B cell (primary cell): ENCODE measurements at places on chromosomes 12 and 14.

GRCh38 chr12:4322726-4323125, 1.7 kb downstream of the TIGAR start:
- DNase-seq, result no peak

- no peak for DNase-seq
Observed at GRCh38 chr12:26580619-26581018, 252.4 kb downstream of the ITPR2 start.

- no peak for DNase-seq
Observed at GRCh38 chr12:122297494-122297893, 31.2 kb upstream of the VPS33A start.

DNA sequence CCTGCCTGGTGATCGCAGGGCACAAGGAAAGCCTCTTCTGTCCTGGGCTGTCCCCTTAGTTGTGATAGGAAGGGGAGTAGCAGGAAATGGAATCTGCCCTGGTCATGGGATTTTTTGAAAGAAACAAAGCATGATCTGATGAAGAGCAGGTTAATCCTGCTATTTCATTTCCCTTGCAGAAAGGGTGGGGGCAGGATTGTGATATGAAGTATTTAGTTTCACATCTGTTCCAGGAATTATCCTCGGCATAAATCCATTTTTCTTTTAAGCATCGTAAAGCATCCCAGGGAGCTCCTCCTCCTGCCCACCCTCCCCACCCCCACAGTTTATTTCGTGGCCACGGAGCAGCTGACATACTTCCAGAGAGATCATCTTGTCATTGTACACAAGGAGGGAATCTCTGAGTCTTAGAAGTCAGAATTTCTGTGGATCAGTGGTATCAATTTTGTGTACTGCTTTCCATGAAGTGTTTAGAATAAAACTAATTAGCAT, 53.1 kb downstream of the TGFB3 start:
- no peak for DNase-seq

GRCh38 chr14:79638672-79639266, 572.5 kb downstream of the DIO2 start:
- no peak for DNase-seq

DNA sequence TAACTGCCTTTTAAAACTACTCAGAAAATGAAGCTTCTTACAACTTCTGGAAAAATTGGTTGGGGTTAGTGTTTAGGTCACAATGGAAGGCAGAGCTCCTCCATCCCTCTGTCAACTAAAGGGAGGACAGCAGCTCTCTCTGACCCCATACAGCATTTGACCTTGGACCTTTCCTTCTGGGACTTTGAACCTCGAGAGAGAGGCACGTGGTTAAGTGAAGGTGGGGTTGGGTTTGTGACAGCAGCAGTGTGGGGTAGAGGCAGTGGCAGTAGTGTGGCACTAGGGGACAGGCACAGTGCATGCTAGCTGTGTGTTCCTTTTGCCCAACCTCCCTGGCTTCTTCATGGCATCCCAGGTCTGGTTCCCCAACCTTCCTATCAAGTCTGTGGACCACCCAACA, 9.4 kb upstream of the C12orf75 start:
- no peak for DNase-seq

DNA sequence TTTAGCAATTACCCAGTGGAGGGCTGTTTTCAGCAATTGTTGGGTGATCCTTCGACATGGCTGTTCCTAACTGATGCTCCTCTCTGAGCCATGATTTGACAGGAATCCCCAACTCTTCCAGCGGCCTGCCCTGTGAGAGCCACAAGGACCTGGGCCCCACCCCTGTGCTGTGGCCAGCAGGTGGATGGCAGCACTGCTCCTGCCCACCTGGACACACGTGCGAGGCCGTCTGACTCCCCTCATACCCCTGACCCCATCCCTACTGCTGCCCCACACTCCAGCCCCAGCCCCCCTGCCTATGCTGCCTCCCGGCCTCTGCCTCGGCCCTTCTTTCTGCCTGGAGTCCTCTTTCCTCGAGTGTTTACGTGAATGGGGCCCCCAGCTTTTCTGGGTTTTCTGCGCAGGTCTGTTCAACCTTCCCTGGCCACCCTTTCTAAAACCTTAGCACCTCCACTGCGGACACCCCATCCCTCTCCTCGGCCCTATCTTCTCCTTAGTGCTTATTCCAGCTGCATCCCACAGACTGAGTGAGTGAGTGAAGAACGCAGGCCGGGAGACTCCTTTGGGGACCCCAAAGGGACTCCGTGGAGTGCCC, 111.4 kb downstream of the DICER1 start:
- no peak for DNase-seq

DNA sequence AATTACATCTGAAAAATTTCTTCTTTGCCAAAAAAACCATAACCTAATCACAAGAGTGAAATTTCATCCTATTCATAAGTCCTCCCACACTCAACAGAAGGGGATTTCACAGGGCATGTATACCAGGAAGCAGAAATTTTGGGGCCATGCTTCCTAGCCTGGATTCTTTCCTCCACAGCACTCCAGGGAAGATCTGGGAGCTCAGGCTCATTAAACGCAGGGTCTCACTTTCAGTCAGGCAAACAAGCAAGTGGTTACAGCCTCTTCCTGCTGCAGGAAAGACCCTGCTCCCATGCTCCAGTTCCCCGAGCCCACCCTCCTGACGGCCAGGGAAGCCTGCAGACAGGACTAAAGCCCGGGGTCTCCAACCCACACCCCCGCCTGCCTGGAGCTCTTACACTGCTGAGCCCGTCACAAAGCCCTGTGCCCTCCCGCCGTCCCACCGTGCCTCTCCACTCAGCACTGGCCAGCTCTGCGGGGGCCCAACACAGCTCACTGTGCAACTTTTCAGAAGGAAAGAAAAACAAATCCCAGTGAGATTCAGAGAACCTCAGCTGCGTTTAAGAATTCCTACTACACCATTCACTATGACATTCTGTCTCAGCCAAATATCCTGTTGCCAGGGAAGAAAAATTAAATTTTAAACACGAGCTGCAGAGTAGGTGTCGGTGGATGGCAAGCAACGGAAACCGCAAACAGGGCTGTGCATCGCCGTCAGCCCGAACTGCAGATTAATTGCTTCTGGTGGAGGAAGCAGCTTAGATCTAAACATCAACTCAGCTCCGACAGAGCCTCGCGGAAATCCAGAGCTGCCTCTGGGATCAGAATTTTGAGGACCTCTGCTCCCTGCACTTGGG, 106.7 kb upstream of the SFSWAP start:
- no peak for DNase-seq

- DNase-seq, result no peak
Observed at GRCh38 chr12:27271206-27271605, 27.1 kb downstream of the STK38L start.

GRCh38 chr14:90384543-90384911, 12.3 kb upstream of the CALM1 start:
- no peak for DNase-seq

GRCh38 chr12:115891556-115892164, 385.8 kb downstream of the MED13L start:
- no peak for DNase-seq

DNA sequence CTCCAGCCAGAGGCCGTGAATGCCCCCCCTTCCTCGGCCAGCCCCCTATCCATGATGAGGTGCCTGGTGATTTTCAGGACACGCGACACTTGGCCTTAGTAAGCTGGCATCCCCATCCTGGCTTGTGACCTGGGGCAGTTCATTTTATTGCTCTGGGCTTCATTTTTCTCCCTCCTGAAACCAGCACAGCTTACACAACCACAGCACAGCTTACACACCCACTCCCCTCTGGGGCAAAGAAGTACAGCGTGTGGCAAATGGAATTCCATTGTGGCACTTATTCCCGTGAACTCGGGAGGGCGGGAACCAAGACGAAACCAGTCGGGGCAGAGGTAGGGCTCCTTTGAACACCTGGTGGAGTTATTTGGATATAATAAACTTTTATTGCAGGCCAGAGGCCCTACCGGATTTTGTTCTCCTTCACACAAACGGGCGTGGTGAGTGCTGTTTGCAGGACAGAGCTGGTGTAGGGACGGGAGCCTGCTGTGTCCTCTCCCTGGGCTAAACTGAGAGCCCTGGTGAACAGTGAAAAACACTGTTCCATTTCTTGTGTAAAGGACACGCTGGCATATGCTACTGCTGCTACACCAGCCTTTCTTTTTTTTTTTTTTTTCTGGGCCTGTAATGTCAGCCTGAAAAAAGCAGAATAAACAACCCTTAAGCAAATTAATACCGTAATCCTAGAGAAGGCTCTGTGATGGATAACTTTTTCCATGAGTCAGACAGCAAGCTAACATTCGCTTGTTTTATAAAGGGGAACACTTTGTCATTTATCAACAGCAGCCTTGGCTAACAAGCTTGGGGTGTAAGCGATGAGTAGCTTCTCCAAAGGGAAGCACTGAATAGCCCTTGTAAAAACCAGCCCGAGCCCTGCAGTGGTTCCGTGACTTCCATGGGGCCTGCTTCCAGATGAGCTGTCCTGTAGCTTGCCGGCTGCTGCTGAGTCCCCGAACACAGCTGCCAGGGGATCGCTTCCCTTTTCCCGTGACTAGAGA, 29.3 kb downstream of the CD9 start:
- DNase-seq, result no peak

GRCh38 chr14:32134448-32135097, 57.5 kb downstream of the ARHGAP5 start:
- no peak for DNase-seq

GRCh38 chr12:26651566-26652188, 181.3 kb downstream of the ITPR2 start:
- DNase-seq, result peak; percentile 64

DNA sequence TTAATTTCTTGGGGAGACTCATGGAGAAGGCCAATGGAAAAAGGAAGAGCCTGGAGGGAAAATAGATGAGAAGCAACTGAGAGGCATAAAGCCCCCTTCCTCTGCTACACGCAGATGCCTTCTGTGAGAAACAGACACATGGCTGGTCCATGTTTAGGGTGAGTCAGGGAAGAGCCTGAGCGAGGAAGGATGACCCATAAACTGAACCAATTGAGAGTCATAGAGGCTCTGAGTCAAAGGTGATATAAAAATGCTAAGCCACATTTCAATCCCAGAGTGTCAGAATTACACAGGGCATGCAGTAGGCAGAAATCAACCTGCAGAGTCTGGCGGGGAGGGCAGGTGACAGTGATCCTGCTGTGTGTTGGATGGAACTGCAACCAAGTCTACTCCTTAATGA, 30.1 kb upstream of the NEDD1 start:
- no peak for DNase-seq

GRCh38 chr14:36751106-36751505, 89.4 kb downstream of the PAX9 start:
- DNase-seq, result no peak

- DNase-seq, result no peak
Observed at GRCh38 chr14:68574906-68575305, 218.0 kb downstream of the ZFP36L1 start.

DNA sequence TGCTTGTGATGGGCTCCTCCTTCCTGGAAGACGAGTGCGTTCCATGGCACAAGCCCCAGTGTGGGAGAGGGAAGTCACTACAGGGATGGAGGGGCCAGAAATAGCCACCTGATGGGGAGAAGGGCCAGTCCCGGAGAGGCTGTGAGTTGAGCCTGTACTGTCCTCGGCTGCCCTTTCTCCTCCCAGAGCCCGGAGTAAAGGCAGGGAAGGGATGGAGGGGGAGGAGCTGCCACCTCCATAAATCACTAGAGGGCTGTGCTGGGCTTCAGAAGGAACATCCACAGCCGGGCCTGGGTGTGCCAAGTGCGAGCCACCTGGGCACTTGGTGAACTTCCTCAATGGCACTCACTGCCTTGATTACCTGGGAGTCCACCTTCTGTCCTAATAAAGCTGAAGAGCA, 110.1 kb downstream of the RBM19 start:
- DNase-seq, result no peak

DNA sequence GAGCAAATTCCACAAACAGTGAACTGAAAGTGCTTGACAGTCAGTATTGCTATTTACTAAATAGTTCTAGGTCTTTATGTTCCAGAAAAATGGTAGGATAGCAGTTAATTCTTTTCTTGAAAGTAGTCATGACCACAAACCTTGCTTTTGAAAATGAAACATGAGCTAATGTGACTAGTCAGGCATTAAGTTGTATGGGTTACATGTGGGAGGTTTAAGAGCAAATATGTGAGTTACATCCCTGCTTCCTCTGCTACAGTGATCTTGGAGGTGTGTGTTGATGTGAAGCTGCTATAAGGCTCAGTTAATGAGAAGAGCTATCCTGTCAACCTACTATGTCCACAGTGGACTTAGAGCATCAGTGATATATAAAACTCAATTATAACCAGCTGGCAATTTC, 741.6 kb downstream of the FSCB start:
- no peak for DNase-seq

DNA sequence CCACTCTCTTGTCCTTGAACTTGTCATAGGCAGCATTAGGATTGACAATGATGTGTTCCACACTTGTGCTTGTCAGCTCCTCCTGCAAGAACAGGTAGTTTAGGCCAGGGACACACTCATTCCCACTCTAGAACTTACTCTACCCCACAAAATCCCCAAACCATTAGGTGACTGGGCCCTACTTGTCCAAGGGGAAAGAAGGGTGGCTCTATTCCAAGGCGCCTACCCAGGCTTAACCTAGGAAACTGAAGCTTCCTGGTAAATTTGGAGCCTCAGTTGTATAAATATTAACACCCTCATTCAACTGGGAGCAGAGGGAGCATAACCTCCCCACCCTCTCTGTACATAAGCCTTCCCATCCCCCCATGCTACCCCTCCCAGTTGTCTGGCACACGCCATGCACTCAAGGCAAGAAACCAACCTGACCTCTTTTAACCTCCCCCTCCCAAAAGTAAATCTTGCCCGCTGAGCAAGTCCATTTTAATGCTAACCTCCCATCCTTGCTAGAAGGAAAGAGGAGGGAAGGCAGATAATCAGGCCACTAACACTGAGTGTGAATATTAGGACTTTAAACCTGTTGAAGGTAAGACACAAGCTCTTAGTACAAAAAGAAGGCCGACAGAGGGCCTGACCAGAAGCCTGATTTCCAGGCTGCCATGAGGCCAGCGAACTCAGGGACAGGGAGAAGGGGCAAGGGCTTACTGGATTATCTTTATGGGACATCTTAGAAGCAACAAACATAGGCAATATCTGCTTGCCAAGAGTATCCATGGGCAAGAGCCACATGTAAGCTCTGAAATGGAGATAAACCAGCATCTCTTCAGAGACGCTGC, 11.0 kb downstream of the DCTN2 start:
- DNase-seq, result no peak

- DNase-seq, result no peak
Observed at GRCh38 chr14:95741038-95741490, 27.1 kb upstream of the TCL1A start.

DNA sequence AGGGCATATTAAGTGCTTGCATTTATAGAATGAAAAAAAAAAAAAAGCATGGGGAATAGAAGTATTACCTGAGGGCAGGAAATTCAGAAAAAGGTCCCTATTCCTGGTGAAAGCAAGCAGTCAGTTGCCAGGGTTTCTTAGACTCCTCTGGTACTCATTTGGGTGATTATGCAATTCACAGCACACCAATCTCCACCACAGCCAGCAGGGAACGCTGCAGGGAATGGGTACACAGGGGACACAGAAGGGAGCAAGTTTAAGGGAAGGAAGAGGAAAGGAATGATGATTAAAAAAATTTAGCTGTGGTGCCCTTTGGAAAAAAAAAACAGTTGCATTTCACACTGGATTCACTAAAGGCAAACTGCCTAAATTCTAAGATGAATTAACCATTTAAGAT, 14.2 kb downstream of the BLTP3B start:
- no peak for DNase-seq
